ENCODE measurements at places on chromosomes 12 and 14.

- DNase-seq = no peak
These were observed 419.9 kb downstream of the LRIG3 start for GRCh38 chr12:58500399-58500798.

DNA sequence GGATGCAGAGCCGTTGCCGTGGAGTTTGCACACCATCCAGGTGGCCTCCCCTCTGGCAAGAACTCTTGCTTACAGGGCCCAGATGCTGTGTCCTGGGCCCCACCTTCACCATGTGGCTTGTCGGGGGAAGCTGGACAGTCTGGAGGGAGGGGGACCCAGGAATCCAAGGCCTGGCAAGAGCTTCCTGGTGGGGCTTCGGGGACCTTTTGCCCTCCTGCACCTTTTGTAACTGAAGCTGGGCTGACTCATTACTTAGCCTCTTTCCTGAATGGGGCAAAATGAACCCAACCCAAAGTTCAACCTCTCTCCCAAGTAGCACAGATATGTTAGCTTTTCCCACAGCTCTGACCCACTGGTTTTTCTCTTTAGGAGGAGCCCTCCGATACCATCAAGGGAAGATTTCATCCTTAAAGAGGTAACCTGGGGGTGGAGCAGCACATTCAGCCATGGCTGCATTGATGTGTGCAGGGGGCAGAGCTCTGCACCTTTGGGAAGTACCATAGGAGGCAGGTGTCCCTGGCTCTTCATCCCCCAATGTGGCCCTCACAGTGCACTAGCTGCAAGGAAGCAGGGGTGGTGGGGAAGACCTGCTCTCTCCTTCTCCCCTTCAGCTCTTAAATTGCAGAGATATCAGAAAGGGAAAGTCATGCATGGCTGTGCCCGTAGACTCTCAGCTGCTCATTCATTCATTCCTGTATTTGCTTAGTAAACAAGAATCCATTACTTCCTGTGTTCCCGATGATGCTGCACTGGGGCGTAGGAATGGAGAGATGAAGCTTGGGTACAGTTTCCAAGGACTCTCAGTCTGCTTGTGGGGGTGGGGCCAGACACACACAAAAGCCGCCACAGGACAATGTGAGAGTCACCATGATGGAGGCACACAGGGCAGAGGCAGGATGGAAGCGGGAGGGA is 13.0 kb downstream of the MVK start:
- no peak for DNase-seq

DNA sequence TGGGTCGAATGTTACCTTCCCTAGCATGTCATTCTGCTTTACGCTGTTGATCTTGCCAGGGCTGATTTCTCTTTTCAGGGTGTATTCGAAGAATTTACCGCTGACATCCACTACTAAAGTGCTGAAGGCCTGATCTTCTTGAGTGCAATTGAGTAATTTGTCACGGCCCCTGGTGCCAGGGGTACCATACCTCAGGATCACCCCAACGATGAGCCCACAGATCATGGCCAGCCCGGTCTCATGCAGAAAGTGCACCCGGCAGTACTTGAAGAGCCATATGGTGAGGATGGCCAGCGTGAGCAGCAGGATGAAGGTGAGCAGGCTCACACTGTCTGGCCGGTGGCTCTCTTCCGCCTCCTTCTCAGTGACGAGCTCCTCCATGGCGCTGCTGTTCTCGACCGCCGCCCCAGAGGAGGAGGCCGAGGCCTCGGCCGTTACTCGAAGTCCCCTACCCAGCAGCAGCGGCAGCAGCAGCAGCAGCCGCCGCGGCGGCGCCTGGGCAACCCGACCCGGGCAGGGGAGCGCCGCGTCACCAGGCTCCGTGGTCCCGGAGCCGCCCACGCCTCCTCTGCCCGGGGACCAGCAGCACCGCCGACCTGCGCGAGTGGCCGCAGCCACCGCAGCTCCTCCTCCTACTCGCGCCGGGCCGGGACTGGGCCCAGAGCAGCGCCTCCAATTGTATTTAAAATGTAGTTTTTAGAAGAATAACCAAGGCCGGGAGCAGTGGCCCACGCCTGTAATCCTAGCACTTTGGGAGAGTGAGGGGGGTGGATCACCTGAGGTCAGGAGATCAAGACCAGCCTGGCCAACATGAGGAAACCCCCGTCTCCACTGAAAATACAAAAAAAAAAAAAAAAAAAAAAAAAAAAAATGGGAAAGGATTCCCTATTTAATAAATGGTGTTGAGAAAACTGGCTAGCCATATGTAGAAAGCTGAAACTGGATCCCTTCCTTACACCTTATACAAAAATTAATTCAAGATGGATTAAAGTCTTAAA is 58.5 kb upstream of the TMPO start:
- DNase-seq = no peak

DNA sequence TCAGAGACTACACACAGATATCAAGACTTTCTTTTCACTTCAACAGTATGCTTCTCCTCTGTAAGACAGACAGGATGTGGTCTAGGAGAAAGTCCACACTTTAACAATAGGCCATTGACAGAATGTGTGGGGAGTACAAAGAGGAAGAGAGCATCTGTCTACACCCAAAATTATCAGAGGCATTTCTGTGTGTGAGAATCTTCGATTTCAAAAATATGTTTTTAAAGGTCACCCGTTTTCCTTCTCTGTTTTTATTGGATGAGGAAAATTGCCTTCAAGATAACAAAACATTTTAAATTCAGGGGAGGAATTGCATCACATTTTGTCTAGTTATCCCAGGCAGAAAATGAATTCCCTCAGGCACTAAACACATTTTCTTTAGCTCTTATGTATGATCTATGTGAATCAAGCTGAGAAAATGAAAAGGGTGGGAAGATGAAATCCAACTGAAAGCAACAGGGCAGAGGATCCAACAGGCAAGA is 16.4 kb downstream of the NAV3 start:
- no peak for DNase-seq

- no peak for DNase-seq
These were observed 96.1 kb downstream of the CRADD start for GRCh38 chr12:93773122-93773871.

Measured in stimulated activated CD8-positive, alpha-beta memory T cell treated with anti-CD3 and anti-CD28 coated beads, Interleukin-15, amount 100 ng/mL, for 24 hours (primary cell).